NB4 (cell line): ENCODE measurements at places on chromosomes 3 and 15.

GRCh38 chr15:51864408-51865056 is 35.1 kb downstream of the TMOD3 start:
- DNase-seq = no peak

DNA sequence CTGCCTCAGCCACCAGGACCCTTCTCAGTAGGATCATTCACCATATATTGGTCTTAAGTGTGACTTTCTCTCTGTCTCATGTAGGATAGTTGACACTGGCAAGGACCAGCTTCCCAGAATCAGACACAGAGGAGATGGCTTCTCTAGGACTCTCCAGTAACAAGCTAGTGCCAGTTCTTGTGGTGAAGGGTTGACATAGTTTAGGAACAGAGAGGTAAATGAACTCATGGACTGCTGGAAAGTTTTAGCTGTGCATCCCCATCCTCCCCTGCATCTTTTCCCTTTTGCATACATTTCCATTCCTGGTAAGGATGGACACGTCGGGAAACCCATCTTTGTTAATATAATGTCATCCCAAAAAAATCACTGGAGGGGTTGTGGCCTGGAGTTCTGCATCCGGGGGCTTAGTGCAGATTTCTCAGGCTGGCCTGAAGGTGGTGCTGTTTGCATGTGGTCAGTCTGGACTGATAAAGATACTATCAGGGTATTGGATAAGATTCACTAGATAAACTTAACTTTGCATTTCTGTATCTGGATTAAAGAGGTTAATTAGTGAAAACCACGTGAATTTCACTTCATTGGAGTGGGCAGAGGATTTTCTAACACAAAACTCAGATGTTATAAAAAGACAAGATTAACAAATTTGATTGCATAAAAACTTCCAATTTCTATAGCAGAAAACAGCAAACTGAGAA is 110.8 kb downstream of the TBC1D2B start:
- DNase-seq = peak; percentile 71

GRCh38 chr3:43838009-43838758 is 147.4 kb downstream of the ABHD5 start:
- DNase-seq = no peak

DNA sequence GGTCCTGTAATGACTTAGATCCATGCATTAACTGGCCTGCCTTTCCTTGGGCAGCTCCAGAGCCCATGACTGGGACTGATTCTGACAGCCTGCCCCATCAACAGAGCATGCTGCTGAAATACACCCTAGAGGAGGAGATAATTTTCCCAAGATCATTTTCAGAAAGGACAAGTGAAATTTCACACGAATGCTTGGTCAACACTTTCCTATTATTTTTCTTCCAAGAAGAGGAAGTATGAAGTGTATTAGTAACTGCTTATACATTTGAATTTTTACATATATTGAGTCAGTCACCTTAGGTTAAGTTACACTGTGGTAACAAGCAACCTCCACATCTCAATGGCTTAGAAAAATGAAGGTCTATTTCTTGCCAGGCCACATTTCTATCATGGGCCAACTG is 9.7 kb upstream of the NMNAT3 start:
- DNase-seq = no peak

DNA sequence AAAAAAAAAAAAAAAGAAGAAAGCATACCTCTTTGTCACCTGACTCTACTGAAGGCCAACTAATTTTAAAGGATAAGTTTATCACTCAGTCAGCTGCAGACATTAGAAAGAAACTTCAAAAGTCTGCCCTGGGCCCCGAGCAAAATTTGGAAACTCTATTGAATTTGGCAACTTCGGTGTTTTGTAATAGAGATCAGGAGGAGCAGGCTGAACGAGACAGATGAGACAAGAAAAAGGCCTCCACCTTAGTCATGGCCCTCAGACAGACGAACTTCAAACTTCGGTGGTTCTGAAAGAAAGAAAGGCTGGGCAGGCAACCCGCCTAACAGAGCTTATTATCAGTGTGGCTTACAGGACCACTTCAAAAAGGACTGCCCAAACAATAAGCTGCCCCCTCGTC is 18.5 kb downstream of the GLDN start:
- peak; percentile 36 for DNase-seq

GRCh38 chr3:187828579-187829452 is 83.5 kb upstream of the BCL6 start:
- no peak for DNase-seq

DNA sequence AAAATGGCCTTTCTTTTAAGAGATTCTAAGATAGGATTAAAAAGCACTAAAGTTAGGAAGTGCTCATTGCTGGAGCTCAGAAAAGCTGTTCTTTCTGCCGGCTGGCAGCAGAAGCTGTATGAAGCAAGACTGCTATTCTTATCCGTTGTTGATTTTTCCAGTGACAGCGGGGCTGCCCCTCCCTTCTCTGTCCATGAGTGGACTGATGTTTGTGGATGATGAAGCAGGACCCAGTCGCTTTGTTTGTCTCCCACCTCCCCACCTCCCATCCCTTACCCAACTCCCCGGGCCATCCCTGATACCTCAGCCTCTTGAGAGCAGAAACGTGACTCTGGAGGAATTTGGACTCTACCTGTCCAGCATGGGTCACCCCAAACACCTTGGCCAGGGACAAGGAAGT is 10.3 kb upstream of the MUSTN1 start:
- DNase-seq = no peak

GRCh38 chr3:184380185-184380626 is 352 bp downstream of the CHRD start:
- no peak for DNase-seq

DNA sequence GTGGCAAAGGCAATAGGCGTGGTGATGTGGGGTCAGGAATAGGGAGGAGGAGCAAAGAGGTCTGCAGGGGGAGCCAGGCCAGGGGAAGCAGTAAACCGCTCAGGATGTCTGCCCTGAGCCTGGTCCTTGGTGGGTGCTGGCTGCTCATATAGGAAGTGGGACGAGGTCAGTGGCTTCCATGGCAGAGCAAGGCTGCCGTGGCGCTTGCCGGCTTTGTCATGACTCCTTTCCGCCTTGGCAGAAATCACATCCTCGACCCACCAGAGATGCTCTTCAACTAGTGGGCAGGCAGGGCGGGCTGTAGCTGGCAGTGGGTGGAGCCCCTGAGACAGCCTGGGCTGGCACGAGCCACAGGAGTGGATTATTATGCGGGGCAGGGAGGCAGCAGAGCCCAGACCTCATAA is 13.1 kb upstream of the SKOR1 start:
- no peak for DNase-seq
